ENCODE measurements at places on chromosomes 6 and 20.

- DNase-seq = no peak
Measured at GRCh38 chr6:167292301-167293087, 1.4 kb downstream of the UNC93A start.

- DNase-seq = no peak
Measured at GRCh38 chr6:88871498-88871897, 91.9 kb downstream of the RNGTT start.

GRCh38 chr6:42108071-42108470 is 34.3 kb downstream of the C6orf132 start:
- no peak for DNase-seq

- DNase-seq = no peak
Measured at GRCh38 chr6:42120895-42121865, 21.2 kb downstream of the C6orf132 start.

GRCh38 chr6:158624684-158625682 is 19.6 kb downstream of the DYNLT1 start:
- no peak for DNase-seq

- no peak for DNase-seq
Measured at GRCh38 chr20:48831718-48832404, 4.1 kb upstream of the PREX1 start.

DNA sequence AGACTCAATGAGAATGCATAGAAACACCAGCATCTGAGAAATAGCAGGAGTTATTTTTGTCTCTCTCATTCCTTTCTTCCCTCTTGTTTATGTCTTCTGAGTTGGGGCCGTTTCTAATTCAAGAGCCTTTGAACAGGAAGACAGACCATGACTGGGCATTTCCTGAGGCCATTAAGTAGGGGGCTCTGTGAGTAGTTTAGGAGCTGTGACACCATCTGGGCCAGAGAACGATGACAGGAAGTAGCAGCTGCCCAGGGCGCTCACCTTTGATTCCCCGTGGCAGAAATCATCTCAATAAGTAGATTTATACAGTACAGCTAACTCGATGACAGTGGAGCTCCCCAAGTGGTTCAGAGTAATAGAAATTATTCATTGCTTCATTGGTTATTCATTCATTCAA is 298.4 kb upstream of the PLN start:
- no peak for DNase-seq

- no peak for DNase-seq
Measured at GRCh38 chr6:101630941-101631340, 237.4 kb downstream of the GRIK2 start.

Data from astrocyte of the spinal cord (primary cell).